ENCODE measurements at places on chromosomes 16 and 17. TPM values are rescaled to one million over a fixed set of nuclear protein-coding genes. Genes with fewer than 3 reads are reported as not detected.

GRCh38 chr17:33210285-33210684 lies 82.8 kb downstream of the ASIC2 start:
- DNase-seq: no peak

GRCh38 chr16:82344157-82344556 lies 174.1 kb upstream of the MPHOSPH6 start:
- no peak for DNase-seq

- no peak for DNase-seq
These were observed 96.5 kb upstream of the ASIC2 start for GRCh38 chr17:33389504-33390135.

- DNase-seq: no peak
These were observed 119.4 kb downstream of the KCNJ2 start for GRCh38 chr17:70288540-70289290.

DNA sequence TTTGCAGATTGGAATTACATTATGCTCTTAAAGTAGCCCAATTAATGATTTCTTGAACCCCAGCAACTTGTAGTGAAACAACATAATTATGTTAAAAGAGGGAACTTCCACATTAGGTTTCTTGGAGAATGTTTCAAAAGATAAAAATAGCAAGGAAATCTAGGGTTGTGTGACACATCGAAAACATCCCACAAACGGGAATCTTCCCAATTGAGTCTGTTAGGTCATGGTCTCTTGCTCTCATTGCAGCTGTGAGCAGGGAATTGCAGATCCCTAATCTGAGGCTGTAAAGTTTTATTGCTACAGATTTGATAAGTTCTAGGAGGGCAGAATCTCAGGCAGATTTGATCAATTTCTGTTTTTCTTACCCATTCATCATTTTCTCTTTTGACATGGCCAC lies 6.7 kb upstream of the LPO start:
- DNase-seq: no peak

NOG gene
- total RNA-seq: 0.60 TPM

Data from ureter (tissue), 1 donor.